Stimulated activated naive CD4-positive, alpha-beta T cell (primary cell): ENCODE measurements at places on chromosomes 1 and 21.

DNA sequence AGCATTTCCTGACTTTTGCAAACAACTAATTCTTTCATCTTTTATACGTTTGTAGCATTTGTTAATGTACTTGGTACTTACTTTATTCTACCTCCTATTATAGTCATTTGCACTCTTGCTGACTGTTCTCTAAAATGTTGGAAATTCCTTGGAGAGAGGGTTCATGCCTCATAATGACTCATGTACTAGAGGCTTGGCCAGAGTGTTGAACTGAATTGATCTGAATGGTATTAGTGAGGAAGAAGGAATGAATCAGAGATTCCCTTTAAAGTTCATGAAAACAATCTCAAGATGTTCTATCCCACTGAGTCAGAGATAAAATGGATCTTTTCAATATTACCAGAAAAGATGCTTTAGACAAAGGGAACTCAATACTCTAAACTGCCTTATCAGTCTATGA lies 383.4 kb downstream of the SEC16B start:
- DNase-seq: no peak

DNA sequence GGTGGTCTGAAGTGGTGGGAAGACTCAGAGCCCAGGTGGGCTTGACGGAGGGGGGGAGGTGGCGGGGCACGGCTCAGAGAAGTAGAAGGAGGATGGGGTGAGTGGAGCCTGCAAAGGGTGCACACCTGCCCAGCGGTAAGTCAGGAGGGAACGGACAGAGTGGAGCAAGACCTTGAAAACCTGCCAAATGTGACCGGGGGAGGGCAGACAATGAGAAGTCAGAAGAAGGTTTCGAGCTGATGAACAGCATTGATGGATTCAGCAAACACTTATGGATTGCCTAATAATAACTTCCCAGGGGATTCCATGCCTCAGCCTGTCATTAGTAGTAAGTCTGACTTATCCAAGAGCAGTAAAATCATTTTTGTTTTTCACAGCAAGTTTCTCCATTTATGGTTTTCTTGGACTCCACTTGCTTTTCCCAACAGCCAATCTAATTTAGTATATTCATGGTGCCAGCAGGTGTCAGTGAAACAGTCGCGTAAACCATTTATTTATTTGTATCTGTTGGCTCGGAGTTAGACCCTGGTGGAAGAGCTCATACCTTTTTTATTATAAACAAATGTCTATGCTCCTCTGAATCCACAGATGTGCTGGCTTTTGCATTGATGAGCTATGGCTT lies 279.1 kb downstream of the PCP4 start:
- no peak for DNase-seq

DNA sequence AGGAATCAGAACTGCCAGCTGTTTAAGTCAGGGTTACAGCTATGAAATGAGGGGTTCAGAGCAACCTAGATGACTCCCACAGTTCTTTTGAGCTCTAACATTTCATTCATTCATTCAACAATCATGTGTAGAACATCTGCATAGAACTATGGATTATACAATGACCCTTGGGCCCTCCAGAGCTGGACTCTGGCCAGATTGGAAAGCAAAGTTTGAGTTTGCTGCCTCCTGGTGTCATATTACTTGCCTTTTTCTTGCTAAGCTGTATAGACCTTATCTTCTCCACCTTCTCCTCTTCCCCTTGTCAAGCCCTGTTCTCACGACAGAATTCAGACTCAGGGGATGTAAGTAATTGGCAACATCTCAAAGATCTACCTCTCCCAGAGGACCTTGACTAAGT lies 4.0 kb downstream of the CASQ2 start:
- no peak for DNase-seq

- no peak for DNase-seq
Measured at GRCh38 chr1:161175771-161176453, 1.4 kb downstream of the B4GALT3 start.

- DNase-seq: no peak
Measured at GRCh38 chr21:44849616-44850130, 23.8 kb downstream of the PTTG1IP start.

DNA sequence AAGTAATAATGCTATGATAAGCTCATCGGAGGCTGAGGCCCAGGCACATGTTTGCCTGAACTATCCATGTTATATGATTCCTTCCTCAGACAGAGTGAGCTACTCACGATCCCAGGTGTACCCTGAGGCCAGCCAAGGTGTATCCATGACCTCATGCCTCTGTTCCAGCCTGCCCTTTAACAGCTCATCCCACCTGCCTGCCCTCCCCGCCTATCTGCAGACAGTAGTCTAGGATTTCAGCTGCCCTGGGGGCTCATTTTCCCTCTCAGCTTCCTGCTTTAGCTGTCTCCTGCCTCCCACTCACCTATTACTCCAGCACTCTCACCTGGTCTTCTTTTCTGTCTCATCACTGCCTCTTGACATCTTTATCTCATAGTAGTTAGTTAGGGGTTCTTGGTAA lies 1.9 kb upstream of the IL24 start:
- DNase-seq: no peak

GRCh38 chr1:244822878-244823277 lies 12.6 kb upstream of the COX20 start:
- DNase-seq: no peak

DNA sequence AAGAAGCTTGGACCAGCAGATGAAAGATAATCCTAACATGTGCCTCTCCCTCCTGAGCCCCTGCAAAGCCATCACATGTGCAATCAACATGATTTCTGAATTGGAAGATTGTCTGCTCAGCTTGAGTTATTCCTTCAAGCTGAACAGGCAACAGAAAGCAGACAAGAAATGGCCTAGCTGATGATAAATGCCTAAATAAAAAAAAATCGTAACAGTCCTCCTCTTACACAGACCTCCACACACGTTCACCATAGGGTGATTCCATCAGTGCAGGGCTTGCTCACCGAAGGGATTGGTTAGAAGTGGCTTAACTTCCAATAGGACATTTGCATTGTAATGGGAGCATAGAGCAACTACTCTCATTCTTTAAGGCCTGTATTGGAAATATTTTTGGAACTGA lies 14.6 kb downstream of the KRTAP19-8 start:
- DNase-seq: no peak

DNA sequence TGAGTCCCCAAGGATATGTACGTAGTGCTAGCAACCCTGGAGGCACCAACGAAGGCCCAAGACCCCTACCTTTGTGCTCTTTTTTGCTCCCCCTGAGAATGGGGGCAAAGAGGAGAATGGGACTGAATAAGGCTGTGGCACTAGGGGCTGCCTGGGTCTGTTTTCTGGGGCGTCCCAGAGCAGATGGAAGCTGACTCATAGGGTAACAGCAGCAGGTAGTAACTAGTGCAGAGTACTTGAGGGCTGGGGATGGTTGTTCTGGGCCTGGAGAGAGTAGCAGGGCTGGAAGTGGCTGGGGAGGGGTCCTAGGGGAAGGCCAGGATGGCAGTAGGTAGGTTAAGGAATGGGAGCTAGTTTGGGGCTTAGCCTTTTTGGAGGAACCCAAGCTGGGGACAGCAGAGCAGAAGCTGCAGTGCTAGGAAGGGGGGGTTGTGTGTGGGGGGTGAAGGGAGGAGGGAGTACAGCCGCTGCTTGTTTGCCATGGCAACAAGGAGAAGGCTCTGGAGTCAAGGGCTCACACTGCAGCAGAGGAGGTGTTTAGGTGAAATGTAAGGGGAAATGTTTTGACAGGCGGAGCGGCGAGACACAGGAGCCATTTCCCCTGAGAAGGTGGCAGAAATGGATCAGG lies 1.8 kb downstream of the NCDN start:
- peak; percentile 26 for DNase-seq

DNA sequence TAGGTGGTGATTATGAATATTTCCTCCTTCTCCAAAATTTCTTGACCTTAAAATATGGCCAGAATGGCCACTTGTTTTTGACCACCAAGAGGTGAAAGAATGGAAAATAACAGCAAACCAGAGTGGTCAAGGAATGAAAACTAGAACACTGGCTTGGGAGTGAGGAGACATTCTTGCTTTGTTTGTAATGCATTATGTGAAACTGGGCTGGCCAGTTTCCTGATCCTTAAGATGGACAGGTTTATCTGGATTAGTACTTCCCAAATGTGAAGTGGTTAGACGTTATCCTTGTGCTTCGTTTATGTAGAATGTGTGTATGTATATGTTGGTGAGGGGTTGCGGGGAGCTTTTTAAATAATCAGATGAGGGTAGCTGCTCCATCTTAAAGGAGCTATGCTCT lies 12.8 kb downstream of the PLA2G4A start:
- no peak for DNase-seq

DNA sequence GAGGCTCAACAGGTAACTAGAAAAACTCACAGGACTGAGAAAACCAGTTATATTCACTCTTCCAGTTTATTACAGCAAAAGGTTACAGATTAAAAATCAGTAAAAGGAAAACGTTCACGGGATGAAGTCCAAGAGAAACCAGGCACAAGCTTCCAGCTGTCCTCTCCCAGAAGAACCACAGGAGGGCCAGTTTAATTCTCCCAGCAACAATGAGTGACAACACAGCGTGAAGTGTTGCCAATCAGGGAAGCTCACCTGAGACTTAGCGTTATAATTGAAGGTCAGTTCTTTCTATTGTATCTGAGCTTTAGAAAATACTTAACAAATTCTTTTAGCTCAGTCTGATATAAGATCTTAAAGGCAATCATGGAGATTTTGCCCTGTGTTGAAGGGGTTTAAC lies 65.2 kb upstream of the TNR start:
- no peak for DNase-seq

- DNase-seq: no peak
Measured at GRCh38 chr1:36384542-36385409, 948 bp downstream of the STK40 start.

DNA sequence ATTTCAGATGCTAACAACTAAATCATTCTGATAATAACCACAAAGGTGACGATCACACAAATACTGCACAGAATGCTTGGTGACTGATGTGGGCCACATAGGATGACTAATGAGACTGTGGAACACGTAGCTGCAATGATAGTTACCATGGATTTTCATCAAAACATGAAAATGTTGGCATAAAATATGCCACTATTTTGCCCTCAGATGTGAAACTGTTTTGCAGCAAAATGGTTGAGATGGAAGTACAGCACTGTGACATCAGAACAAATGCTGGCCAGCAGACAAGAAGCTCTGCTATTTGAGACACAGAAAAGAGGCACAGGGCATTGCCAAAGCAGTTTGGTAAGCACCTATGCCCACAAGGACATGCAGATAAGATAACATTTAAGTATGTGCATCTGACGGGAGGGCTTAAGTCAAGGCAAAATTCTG lies 83.8 kb downstream of the NIBAN1 start:
- no peak for DNase-seq

- DNase-seq: peak; percentile 82
Measured at GRCh38 chr1:1200876-1201810, 5.2 kb downstream of the TNFRSF18 start.

- DNase-seq: no peak
Measured at GRCh38 chr1:51946300-51946699, 44.2 kb downstream of the RAB3B start.

DNA sequence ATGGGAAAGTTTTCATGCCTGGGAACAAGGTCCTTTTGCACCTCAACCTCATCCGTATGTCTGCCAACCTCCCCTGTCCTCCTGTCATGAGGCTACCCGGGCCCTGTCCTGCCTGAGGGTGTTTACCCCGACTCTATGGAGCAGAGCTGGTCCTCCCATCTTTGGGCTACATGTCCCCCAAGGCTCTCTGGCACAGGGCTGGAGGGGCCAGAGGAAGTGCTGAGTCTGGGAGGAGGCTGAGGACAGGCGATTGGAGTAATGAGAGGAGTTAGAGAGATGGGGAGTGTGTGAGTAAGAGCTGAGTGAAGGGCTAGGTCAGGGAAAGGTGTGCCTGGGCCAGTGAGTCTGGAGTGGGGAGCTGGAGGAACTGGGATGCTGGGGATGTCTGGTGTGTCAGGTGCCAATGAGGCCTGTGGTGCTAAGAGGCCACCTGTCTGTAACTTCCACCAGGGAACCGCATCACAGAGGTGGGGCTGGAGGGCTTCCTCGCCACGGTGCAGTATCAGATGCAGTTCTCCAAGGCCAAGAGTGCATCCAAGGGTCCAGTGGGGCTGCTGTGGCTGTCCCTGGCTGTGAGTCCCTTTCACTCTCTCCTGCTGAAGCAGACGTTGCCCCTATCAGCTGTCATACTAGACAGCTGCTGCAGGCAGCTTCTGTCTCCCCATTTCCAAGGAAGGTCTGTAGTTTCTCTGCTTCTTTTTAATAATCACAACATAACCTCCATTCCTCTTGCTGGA lies 11.7 kb downstream of the LRRC71 start:
- DNase-seq: no peak

- no peak for DNase-seq
Measured at GRCh38 chr1:245180496-245181157, 25.8 kb downstream of the KIF26B start.

DNA sequence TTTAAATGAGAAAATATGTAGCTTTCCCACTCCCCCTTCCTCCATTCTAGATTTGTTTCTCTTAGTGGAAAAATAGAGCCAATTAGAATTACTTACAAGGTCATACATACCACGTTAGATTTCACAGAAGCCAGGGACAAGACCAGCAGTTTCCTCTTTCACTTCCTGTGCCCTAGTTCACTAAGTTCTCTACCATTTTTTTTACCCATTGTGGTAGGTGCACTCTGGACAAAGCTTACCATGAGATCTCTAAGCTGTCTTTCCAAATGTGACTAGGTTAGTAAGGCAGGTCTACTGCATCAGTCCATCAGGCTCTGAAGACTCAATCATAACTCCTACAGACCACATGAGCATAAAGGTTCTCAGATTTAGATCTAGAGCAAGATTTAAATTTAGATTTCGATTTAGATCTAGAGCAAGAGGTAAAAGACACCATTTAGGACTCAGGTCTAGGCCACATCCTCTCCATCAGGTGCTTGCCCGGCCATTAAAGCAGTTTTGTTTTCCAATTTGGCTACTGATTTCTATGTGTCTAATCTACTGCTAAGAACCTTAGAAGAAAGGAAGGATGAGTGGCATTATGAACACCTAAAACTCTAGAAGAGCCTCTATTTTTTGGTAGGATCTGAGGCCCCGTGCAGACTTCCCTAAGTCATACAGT lies 235.3 kb downstream of the FAF1 start:
- no peak for DNase-seq

DNA sequence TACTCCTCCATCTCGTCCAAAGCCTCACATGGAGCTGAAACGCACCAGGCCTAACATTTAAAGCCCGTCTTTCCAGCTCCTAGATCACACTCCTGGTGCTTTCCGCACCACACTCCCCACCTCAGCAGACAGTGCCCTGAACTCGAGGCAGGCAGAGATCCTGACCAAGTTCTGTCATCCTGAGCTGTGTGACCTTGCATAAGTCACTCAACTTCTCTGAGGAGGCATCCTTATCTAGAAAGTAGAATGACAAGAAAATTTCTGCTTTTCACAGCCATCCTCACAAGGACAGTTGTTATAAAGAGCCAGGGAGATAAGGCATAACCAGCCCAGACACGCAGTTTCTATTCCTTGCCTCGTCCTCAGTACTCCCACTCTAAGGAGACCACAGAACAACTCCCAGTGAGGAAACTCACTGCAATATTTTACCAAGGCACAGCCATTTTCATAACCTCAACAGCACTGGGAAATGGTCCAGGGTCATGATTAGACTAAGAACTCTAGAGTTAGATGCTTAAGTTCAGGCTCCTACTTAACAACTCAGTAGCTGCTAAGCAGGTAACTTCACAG lies 3.1 kb downstream of the LRP8 start:
- DNase-seq: no peak

GRCh38 chr21:46361935-46362334 lies 38.0 kb downstream of the PCNT start:
- no peak for DNase-seq

- no peak for DNase-seq
Measured at GRCh38 chr1:43316738-43317520, 16.1 kb downstream of the TIE1 start.

GRCh38 chr1:23625459-23625858 lies 66.1 kb upstream of the RPL11 start:
- DNase-seq: no peak

- no peak for DNase-seq
Measured at GRCh38 chr1:22848405-22848804, 124.3 kb downstream of the LACTBL1 start.
